ENCODE measurements at places on chromosomes 13 and 19.

DNA sequence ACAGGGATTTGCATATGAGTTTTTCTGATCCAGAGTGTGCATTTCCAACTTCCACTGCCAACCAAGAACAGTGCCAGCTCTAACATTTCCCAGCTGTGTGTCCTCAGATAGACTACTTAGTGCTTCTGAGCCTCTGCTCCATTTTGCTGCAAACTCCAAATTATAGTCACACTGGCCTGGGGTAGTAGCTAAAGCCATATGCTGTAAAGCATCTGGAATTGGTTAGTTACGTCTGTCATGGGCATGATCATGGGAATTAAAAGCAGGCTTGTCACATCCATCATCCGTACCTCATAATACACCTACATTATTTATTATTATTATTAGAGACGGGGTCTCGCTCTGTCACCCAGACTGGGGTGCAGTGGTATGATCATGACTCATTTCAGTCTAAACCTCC lies 7.1 kb downstream of the ELAVL3 start:
- no peak for DNase-seq

- DNase-seq: no peak
These were observed 54.3 kb upstream of the LRCH1 start for GRCh38 chr13:46498650-46499049.

DNA sequence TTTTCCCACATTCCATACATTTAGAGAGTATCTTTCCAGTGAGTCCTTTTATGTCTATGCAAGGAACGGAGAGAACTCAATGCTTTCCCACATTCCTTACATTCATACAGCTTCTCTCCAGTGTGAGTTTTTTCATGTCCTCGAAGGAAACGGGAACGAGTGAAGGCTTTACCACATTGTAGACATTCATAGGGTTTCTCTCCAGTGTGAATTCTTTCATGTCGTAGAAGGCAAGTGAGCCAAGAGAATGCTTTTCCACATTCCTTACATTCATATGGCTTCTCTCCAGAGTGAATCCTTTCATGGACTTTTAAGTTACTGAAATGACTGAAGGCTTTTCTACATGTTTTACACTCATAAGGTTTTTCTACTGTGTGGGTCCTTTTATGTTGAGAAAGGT lies 17.1 kb downstream of the ZNF823 start:
- DNase-seq: no peak

DNA sequence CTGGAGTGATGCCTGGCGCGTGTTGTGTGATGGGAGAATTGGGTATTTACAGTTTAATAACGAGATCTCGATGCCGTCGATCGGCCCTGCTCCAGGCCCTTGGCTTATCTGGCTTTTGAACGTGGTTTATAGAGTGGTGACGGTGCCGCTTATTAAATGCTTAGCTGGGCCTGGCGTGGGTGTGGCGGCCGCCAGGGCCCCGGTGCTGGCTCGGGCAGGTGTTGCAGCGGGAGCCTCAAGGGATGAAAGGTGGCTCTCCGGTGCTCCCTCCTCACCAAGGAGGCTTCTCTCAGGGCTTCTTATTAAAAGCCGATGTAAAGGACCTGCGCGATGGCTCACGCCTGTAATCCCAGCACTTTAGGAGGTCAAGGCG lies 173.8 kb downstream of the KDM4B start:
- DNase-seq: no peak

- DNase-seq: no peak
These were observed 571 bp downstream of the SAFB2 start for GRCh38 chr19:5621945-5622464.

- peak; percentile 38 for DNase-seq
These were observed 124.2 kb downstream of the TBC1D4 start for GRCh38 chr13:75357576-75358289.

DNA sequence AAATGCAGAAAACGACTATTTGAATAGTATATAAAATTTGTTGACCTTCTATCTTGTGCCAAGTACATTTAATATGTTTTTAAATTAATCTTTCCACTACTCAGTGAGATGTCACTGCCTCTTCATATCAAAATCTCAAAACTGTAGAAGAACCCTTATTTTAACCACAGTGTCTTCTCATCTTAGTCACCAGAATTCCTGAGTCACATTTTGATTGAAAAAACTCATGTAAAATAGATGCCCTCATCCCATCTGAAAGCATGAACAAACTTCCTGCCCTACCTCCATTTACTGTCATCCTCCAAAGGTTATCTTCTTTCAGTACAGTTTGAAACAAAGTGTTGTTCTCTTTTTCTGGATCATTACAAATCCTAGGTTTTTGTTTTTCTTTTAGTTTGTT lies 1215.4 kb downstream of the PCDH9 start:
- DNase-seq: no peak

GRCh38 chr19:2110822-2111221 lies 14.1 kb downstream of the IZUMO4 start:
- DNase-seq: no peak

DNA sequence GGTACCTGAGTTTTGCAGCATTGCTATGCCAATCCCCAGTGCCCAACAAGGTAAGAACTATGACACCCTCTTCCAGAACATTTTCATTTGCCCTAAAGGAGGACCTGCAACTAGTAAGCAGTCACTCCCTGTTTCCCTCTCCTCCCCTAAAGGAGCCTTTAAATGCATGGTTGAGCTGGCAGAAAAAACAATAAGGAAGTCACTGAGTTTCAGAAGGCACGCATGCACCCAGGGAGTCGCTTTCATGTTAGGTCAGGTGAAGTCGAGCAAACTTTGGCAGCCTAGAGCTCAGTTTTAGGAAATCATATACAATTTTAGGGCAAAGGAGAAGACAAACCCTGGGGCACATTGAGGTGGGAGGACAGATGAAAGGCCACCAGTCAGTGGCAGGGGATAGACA lies 11.8 kb downstream of the NLRP11 start:
- no peak for DNase-seq

- DNase-seq: no peak
These were observed 9.5 kb upstream of the ERVV-1 start for GRCh38 chr19:53004242-53004641.

DNA sequence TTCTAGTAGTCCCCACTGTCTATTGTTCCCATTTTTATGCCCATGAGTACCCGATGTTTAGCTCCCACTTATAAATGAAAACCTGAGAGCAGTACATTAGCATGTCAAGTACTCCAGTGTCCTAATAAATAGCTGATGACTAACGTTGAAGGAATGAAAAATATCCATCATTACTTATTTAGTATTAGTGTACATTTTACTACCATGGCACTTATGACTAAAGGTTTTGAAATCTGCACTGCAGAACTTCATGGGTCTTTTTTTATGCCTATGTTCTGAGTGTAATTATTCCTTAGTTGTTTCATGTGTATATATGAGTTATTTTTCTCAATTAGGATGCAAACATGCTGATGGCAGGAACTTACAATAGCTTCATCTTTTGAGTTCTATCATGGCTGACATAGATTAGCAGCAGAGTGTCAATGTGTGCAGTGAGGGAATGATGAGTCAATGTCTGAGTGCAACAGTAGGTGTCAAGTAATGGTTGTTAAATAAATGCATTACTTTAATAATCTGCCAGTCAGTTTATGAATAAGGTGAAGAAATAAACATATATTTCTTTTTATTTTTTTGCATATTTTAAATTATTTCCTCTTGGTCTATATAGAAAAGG lies 188.4 kb downstream of the ITGBL1 start:
- no peak for DNase-seq

DNA sequence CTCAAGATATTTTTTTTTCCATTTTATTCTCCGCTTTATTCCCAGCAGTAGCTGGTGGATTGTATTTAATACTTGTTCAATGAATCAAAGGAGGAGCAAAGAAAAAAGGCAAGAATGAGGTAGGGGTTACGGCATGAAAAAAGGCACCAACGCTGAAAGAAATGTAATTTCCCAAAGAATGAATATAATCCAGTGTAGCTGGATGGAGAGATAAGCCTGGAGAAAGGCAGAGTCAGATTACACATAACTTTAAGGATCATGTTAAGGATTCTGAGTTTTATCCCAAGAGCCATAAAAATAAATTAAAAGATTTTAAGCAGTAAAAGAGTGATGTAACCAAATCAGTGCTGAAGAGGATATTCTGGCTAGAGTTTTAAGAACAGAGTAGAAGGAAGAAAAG lies 67.7 kb downstream of the RBM26 start:
- DNase-seq: no peak

- no peak for DNase-seq
These were observed 145.8 kb downstream of the KCNRG start for GRCh38 chr13:50161052-50161451.

DNA sequence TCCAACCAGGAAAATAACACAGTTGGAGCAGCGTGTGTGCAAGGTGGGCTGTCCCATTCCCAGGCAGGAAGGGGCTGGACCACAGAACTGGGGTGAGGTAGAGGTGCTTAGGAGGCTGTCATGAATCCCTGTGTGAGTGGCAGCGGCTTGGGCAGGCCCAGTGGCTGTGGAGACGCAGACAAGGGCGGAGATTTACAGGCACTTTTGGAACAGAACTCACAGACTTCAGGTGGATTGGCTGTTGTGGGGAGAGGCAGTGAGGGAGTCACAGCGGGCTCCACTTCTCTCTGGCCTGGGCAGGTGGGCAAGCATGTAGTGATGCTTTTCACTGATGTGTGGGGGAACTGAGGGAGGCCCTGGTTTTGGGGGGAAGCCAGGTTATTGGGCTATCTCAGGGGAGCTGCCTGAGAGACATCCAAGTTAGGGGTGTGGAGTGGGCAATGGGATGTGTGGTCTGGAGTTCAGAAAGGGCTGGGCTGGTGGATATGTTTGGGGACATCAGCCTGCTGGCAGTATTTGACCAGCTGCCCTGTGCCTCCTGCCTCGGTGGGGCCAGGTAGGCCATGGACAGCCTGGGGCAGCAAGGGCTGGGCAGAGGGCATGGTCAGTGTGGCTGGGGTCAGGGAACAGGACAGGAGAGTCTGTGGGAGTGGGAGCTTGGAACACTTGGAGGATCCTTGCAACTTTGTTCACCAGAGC lies 27.0 kb upstream of the ZNF492 start:
- DNase-seq: no peak

Data from GM19239 (cell line).